Right ventricle myocardium superior (tissue), 1 donor: ENCODE measurements at places on chromosomes 5 and 9.

- DNase-seq = no peak
Observed at GRCh38 chr9:37921168-37921510, 17.2 kb upstream of the SLC25A51 start.

GRCh38 chr9:83024506-83025125 lies 38.3 kb downstream of the RASEF start:
- DNase-seq = no peak

GRCh38 chr9:87271696-87272477 lies 225.8 kb upstream of the DAPK1 start:
- DNase-seq = no peak

DNA sequence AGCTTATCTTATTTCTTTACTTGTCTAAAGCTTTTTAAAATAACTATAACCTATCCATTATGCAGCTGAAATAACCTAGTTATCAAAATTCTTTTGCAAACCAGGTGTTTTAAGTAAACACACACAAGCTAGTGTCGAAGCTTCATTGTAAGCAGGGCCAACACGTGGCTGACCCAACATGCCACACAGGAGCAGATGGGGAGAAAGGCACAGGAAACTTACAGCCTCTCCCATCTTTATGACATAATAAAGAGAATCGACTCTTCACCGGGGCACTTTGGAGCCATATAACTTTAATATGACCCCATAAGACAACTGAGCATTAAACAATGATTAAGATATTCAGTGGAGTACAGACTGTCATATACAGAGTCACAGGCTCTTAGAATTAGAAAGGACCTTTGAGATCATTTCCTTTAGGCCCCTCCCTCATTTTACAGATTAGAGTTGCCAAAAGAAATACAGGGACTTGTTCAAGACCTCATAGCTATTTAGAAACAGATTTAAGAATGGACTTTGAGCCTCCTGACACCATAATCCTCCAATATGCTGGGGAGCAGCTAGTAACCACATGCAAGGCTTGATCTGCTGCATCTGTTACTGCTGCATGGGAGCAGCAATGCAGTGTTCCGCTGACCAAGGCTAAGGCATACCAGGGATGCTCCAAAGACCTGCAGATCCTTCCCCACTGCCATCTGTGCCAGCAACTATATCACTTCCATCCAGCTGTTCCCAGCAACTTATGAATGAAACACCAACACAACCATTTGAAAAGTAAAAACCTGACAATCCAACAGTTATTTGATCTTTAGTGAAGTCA lies 75.4 kb downstream of the RASEF start:
- no peak for DNase-seq

- no peak for DNase-seq
Observed at GRCh38 chr5:8561854-8562253, 692.9 kb downstream of the MTRR start.

DNA sequence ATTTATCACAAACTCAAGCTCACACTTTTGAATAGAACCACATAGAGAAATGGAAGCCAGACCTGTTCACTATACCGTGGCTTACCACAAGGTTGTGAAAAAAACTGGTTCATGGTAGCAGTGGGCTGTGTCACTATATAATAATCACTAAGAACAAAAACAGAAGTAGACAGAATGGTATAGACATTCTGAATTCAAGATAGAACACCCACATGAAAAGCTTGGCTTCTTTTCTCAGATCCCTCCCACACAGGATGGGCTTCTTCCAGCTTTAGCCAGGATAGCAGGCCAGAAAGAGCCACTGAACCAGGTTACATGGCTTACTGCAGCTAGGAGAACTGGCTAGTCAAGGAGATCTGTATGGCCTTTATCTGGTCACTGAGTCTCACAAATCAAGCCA lies 6.1 kb upstream of the NRG2 start:
- DNase-seq = no peak

GRCh38 chr5:127002390-127002789 lies 28.0 kb downstream of the MARCHF3 start:
- no peak for DNase-seq

GRCh38 chr5:2866662-2867372 lies 115.3 kb upstream of the IRX2 start:
- no peak for DNase-seq

DNA sequence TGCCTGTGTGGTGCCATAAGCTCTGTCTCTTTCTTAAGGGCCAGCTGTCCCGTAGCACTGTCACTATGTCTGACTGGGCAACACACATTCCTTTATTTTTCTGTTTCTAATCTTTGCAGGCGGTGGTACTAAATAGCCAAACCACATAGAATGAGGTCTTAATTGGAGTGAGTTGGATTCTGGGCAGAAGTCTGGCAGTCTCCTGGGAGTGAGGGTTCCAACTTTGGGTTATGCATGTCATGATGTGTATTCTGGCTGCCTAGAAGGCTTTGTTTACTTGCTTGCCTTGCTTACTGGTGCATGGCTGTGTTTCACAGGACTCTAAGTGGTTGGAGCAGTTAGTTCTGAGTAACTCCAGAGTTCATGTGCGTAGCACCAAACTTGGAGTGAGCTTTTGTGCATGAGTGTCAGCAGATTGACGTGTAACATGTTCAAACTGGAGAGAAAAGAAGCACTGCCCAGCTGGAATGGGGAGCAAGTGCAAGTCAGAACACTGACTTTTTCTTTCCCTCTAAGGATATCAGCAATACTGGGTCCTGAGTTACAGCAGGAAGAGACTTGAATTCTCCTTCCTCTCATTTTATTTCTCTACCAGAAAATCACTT lies 185.8 kb downstream of the PCSK1 start:
- no peak for DNase-seq

GRCh38 chr5:88404405-88404804 lies 135.8 kb upstream of the TMEM161B start:
- no peak for DNase-seq

GRCh38 chr9:21811914-21812313 lies 9.5 kb downstream of the MTAP start:
- DNase-seq = no peak
